ENCODE measurements at places on chromosomes 12 and 14.

- no peak for DNase-seq
Measured at GRCh38 chr12:8081251-8081920, 688 bp upstream of the NECAP1 start.

GRCh38 chr14:95458906-95459305 is 57.5 kb downstream of the SYNE3 start:
- DNase-seq, result no peak

DNA sequence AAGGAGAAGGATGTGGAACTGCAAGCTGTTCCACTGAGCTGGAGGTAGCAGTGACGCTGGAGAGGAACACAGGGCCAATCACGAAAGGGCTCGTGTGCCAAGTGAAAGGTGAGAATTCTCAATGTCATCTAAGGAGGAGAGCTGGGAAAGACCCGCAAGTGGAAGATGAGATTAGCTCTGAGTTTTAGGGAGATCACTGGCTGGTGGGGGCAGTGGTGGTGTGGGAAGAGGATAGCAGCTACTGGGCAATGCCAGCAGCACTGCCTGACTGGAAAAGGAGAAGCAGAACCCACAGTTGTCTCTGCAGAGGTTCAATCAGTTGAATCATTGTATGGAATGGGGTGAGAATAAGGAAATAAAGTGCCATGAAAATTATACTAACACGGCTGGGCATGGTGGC is 27.8 kb downstream of the SLC25A47 start:
- DNase-seq, result no peak

DNA sequence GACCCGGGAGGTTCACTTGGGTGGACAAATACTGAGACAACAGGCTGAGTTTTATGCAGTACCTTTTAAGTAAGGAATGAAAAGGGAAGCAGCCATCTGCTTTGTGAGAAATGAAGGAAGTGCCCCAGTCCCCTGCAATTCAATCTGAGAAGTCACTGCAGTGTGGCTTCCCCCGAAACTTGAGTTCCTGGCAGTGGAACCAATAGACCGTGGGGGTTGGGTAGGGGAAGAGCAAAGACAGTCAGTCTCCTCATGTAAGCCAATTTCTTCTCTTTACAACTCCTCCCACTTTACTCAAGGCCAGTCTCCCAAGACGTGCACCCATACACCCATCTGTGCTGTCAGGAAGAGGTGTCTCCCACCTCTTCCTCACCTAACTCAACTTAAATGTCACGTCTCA is 206.5 kb downstream of the BCAT1 start:
- DNase-seq, result no peak

GRCh38 chr14:23154964-23155587 is 28.4 kb downstream of the SLC7A8 start:
- no peak for DNase-seq

- no peak for DNase-seq
Measured at GRCh38 chr12:693934-694533, 30.8 kb upstream of the NINJ2 start.

DNA sequence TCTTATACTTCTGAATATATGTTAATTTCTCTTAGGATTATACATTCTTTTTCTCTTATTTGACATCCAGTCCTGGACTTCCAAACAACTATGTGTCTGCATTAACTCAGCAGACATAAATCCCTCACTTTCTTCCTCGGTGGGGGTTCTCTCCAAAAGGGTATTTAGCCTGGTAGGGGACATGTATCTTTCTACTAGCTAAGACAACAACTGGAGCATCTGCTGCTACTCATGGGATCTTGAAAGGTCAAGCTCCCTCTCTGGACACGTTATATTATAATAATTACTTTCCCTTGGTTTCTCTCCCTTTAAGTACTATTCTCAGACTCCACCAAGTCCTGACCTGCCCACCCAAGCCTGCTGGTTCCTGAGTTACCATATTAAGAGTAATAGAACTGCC is 983.7 kb upstream of the FLRT2 start:
- no peak for DNase-seq

DNA sequence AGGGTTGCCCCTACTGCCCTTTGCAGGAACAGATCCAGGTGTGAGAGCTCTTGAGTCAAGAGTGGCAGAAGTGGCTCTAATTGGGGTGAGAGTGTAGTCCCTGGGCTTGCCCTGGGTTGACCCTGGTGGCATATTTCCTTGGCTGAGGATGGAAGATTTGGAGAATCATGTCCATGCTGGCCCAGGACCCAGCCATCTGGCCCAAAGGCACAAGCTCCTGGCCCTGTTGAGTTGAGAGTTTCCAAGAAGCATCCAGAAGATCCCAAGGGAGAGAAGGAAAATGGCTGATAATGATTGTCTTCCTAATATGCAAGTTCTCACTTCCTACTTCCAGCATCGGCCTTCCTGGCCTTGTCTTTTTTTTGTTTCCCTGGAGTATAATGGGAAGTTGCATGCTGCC is 55.5 kb upstream of the SRSF5 start:
- no peak for DNase-seq

- no peak for DNase-seq
Measured at GRCh38 chr14:56814519-56814959, 4.3 kb upstream of the OTX2 start.

DNA sequence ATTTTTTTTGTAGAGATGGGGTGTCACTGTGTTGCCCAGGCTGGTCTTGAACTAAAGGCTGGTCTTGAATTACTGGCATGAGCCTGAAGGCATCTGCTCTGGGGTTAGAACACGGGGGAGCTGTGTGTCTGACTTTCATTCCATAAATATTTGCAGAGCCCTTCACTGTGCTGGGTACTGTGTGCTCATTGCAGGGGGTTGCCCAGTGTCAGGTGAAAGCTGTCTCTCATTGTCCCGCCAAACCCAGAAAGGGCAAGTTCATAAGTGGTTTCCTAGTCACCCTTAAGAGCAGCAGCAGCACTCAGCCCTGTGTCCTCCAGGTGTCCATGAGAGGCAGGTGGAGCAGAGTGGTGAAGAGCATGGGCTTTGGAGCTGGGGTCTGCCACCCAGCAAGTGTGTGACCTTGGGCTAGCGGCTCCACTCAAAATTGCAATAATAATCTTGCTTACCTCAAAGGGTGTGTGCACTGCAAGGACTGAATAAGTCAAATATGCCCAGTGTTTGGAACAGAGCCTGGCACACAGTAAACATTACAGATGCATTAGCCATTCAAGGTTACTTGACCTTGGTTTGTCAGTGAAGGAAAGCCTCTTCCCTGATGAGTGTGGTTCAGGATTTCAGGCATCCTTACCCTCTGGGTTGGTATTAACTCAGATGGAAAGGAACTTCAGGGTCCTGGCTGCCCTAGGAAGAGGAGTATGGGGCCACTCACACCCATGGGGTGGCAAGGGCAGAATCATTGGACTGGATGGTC is 4.4 kb upstream of the SMIM41 start:
- no peak for DNase-seq

- DNase-seq, result no peak
Measured at GRCh38 chr12:104724992-104725585, 233.0 kb downstream of the SLC41A2 start.

DNA sequence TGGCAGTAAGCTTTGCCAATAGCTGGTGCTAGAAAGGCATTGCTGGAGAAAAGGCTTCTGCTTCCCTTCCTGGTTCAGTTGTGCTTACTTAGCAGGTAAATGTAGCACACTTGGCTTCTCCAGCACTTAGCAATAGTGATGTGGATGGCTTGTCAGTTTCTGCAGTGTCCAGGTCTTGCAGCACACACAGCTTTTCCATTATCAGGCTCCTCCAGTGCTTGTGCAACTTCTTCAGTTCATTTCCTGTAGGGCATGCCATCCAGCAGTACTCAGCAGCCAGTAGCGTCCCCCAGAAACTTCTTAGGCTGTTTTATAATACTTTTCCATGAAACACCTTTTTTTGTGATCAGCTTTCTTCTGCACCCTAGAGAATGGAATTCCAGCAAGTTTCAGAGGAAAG is 154.6 kb downstream of the SLC6A15 start:
- no peak for DNase-seq

- no peak for DNase-seq
Measured at GRCh38 chr12:78672033-78672432, 192.5 kb upstream of the SYT1 start.

- no peak for DNase-seq
Measured at GRCh38 chr14:53501361-53502211, 348.5 kb upstream of the DDHD1 start.

DNA sequence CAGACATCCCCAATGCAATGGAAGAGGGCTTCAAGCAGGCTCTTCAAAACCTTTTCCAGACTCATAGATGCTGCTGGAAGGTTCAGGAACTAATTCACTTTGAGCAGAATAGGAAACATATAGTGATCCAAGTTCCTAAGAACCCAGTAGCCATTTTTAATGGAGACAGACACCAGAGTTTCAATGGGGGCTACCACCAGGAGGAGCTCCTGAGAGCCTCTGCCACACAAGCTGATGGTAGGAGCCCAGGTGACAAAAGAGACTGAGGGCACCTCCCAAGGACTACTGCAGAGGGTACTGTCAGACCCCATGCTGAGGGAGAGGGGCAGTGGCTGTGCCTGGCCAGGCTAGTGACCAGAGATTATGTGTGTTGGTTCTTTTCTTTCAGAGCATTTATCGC is 45.9 kb downstream of the IFNG start:
- no peak for DNase-seq

DNA sequence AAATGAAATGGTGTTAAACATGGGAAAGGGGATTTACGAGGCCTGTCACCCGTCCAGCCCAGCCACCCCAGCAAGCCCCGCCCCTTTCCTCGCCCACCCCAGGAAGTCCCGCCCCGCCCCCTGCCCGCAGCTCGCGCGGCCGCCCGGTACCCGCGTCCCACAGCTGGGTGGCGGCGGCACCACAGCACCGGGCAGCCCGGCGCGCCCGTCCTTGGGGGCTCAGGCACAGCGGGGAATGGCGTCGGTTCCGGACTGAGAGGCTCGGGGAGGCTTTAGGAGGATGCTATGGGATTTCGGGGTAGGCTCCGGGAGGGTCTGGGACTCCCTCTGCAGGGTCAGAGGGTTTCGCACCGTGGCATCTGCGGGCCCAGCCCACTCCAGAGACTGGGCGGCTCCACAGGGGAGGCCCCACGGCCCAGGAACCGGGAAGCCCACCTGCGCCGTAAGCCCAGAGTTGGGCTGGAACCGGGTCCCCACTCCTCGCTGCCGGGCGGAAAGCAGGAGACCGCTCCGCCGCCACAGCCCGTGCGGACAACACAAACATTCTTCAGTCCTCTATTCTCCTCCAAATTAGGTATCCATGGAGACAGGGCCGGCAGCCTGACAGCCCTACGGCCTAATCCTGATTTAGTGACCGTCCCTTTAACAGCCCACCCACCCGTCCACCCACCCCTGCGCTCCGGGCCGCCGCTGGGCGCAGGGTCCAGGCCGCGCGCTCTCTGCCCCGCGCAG is 1.4 kb downstream of the FIGNL2 start:
- DNase-seq, result no peak

DNA sequence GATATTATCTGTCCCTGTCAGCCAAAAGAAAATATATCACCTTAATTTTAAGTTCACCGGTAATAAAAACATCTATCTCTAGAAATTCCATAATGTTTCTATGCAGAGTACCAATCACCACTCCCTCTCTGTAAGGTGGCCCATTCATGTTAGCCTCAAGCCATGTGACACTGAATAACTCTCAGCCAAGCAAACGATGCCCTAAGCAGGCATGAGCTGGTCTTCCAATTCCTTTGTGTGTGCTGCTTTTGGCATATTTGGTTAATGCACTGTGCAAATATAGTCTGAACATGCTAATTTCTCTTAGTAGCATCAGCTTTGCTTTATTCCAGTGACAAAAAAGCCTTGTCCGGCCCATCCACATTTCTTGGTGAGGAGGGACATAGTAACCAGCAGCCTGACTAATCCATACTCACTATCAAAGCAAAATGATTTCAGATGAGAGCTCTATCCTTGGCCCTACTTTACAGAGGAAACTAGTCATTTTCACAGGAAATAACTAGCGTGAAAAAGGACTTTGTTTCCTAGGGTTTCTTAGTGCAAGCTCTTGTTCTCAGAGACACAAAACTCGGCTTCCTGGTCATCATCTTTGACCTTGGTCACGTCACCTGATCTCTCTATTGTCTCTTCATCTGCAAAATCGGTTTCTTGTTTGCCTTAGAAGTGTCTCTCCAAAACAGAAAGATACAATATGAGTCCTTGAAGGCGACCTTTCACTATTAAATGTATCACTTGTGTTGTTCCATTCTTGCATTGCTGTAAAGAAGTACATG is 59.2 kb upstream of the RTRAF start:
- DNase-seq, result no peak

DNA sequence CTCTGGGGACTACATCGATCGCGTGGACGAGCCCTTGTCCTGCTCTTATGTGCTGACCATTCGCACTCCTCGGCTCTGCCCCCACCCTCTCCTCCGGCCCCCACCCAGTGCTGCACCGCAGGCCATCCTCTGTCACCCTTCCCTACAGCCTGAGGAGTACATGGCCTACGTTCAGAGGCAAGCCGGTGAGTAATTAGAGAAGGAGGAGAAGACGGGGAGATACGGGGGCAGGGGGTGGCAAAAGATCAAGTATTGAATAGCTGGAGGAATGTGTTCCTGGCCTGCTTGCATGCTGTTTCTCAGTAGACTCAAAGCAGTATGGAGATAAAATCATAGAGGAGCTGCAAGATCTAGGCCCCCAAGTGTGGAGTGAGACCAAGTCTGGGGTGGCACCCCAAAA is 21.9 kb downstream of the OS9 start:
- DNase-seq, result no peak

DNA sequence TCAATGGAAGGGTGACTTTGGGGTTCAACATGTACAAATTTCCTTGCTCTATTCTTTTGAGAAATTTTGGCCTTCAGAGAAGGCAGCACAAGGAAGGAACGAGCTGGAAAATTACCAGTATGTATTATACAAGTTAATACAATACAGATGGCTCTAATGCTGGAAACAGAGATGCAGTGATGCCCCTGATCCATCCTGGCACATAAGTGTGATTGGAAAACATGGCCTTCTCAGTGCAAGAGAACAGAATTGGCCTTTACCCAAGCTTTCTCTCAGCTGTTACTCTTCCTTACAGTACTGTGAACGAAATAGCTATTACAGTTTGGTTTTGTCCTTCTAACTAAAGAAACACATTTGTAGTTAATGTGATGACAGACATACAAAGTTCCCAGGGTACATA is 102.5 kb upstream of the GPHB5 start:
- no peak for DNase-seq

DNA sequence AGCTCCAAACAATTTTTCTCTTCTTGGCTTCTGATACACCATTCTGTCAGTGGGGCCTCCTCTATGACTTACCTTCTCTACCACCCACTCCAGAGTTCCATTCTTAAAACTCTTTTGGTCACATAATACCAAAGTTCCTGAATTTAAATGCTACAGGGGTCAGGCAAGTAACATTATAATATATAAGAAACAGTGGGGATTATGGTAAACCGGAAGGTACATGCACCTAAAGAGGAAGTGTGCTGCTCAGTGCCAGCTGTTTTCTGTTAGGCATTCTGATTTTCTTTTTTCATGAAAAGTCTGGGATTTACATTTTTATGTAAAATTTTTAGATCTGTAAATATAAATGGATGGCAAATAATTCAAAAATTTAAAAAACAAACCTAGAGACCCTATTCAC is 39.9 kb downstream of the SOS2 start:
- no peak for DNase-seq

Measured in Panc1 (cell line).